ENCODE measurements at places on chromosomes 11 and 22.

DNA sequence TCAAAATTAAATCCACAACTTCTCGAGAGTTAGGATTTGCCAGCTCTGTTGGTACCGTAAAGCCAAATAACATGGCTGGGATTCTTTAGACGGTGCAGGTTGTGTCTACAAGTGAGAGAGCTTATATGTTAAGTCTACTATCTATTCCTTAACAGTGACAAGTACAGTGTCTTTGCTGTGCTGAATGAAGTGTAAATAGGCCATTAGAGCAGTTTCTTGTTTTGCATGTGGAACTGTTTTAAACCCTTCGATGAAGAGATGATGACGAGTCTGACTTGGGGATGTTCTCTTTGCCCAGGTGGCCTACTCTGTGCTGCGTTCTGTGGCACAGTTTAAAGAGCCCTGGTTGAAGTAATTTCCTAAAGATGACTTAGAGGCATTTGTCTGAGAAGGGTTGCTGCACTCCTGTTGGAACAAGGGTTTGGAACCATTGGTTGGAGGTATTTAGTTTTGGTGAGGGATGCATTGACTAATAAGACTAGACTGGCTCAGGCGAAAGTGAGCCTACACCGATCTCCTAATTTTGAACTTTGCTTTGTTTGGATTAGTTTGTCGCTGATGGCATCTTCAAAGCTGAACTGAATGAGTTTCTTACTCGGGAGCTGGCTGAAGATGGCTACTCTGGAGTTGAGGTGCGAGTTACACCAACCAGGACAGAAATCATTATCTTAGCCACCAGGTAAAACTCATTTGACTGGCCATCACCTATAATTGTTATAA, 988 bp downstream of the RPS3 start:
- DNase-seq: peak; percentile 19

- DNase-seq: no peak
Observed at GRCh38 chr11:114366331-114367243, 33.7 kb downstream of the C11orf71 start.

- no peak for DNase-seq
Observed at GRCh38 chr22:49198705-49199084, 629.0 kb downstream of the BRD1 start.

- no peak for DNase-seq
Observed at GRCh38 chr11:69013009-69013951, at the start of gene MRGPRF. TSS of gene MRGPRF (minus strand) at chr11:69013246. CDS start at chr11:69009901, 3,345 bp downstream.

DNA sequence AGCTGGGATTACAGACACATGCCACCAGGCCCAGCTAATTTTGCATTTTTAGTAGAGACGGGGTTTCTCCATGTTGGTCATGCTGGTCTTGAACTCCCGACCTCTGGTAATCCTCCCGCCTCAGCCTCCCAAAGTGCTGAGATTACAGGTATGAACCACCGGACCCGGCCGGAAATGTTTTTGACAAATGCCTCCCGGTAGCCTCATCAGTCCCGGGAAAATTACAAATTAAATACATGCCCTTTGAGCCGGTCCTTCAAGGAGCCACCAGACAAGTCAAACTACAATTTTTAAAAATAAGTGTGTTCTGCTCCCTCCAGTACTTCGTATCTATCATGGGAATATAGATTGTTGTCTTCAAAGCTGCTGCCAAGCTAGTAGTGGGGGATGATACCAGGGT, 17.5 kb downstream of the WBP2NL start:
- DNase-seq: no peak

DNA sequence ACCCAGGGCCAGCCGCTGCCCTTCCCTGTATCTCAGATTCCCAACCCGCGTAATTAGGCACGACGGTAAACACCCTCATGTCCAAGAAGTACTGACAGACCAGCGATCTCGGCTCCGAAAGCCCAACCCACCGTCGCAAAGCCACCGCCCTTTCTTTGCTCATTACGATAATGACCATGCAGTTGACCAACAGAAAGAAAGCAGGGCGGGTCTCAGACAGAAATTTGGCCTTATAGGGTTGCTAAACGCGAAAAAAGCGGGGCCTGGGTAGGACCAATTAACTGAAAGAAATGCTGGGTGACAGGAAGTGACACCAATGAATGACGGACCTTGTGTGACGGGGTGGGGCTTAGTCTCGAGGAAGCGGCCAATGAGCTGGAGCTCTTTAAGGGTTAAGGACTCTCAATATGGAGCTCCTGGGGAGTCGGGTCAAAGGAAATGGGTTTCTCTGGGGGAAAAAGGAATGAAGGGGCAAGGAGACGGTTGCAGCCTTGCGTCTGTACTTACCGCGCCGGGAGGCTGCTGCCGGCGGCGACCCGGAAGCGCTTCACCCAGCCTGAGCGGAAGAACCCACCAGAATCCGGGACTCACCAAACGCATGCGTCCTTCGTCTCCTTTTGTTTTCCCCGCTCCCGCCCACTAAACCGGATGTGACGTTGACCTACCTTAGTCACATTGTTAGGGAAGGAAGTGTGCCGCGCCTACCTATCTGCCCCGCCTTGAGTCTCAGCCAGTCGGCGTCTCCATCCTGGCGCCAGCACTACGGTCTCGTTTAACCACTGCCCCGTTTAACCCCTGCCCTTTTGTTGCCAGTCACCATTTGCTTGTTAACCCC, at the start of gene ANAPC15:
Gene ANAPC15, minus strand, starts transcription at position 553 of the 835 bp plus-strand sequence. CDS start 1,419 bp downstream, outside the sequence.
- DNase-seq: peak; percentile 100

DNA sequence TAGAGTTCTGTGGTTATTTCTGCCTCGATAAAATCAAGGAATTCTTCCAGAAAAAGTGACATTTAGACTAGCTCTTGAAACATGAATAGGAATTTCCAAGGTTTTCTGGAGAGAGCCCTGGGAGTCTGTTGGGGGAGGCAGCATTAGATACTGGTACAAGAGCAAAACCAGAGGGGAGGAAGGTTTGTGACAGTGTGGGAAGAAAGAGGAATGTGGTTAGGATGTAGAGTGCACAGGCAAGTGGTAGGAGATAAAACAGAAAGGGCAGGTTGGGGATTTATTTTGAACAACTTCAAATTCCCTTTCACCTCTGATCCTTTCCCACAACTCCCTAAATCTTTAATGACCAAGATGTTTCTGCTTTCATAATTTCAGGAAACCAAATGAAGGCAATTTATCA, 588.4 kb downstream of the METTL15 start:
- DNase-seq: no peak

DNA sequence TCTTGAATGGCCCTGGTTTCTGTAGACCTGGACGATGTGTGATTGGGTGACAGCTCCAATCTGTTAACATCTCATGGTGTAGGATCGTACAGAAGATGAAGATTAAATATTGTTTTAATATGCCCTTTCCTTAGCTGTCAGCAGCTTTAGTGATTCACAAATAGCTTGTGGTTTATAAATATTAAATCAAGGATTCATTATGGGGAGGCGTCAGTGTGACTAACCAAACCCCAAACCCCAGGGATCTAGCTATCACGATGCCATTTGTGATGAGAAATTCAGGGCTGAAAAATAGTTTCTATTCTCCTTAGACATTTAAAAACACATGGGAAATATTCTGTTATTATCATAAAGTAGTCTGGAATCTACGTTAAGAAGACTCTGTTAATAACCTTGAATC, 73.4 kb downstream of the NCAM1 start:
- no peak for DNase-seq

DNA sequence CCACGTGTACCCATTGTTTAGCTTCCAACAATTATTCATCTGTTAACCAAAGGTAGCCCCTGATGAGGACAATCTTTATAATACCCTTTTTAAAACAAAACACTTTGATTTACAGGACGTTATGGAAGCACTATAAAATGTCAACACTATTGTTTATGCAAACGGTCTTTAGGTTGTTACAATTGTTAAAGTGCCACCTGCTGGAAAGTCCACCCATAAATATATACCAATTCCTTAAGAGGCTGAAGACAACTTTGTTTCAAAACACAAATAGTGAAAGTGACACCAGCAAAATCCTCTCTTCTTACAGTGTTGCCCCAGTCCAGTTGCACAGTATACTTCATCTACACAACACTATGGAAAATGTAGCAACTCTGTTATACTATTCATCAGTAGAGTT, 68.9 kb upstream of the SLN start:
- no peak for DNase-seq

DNA sequence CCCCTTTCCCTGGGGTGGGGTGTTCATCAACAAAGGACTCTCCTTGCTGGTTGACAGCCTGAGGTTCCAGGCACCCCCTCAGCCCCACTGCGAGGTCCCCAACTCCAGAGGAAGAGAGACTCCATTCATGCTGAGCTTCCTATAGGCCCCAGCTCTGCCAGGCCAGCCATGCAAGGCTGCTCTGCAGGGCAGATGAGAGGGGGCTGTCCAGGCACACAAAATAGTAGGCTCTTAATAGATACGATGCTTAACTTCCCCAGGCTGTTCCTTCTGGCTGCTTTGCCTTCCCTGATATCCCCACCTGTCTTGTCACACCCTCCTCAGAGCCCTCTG, 45.0 kb upstream of the CRYBB3 start:
- no peak for DNase-seq

- no peak for DNase-seq
Observed at GRCh38 chr11:50088231-50088630, 55.6 kb downstream of the OR4C45 start.

DNA sequence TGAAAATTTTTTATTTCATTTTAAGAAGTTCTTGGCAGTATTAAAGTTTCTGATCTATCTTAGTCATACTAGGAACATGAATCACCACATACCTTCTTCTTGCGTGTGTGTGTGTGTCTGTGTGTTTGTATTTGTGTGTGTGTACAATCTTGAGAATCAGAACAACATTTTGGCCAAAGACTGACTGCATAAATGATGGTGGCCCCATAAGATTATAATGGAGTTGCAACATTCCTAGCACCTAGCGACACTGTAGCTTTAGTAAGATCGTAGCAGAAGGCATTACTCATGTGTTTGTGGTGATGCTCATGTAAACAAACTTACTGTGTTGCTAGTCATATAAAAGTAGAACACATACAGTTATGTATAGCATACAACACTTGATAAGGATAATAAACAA, 205.4 kb downstream of the FAM76B start:
- no peak for DNase-seq

GRCh38 chr22:28989035-28989464, 72.6 kb downstream of the C22orf31 start:
- DNase-seq: no peak

- DNase-seq: no peak
Observed at GRCh38 chr11:16805938-16806337, 67.5 kb downstream of the C11orf58 start.

- no peak for DNase-seq
Observed at GRCh38 chr22:47038206-47038835, 275.9 kb downstream of the TBC1D22A start.

GRCh38 chr11:132444911-132445310, 1074.5 kb downstream of the NTM start:
- no peak for DNase-seq

GRCh38 chr11:3165152-3165705, at the start of gene OSBPL5:
TSS of gene OSBPL5 (minus strand) at chr11:3165310. CDS start at chr11:3129148, 36,162 bp downstream.
- peak; percentile 42 for DNase-seq

GRCh38 chr11:100791103-100791502, 104.0 kb downstream of the ARHGAP42 start:
- no peak for DNase-seq

- no peak for DNase-seq
Observed at GRCh38 chr11:75031224-75031753, 42.6 kb downstream of the NEU3 start.

DNA sequence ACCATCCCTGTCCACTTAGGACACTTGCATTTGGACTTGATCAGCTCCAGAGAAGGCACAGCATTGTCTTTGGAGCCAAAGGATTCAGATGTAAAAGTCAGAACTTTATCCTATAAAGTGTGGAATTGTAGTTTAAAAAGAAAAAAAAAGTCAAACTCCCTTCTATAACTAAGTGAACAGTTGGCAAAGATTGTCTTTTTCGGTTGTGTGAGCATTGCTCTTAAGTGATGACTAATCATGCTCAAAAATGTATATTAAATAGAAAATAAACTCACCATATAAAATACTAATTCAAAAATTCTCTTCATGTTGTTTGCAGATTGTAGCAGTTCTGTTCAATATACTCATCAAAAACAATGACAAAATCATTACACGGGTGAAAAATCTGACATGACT, 93.8 kb downstream of the ETS1 start:
- no peak for DNase-seq
